ENCODE measurements at places on chromosomes 7 and 10.
A peak's percentile ranks its signal among the peaks of the same experiment; 100 is the strongest.

DNA sequence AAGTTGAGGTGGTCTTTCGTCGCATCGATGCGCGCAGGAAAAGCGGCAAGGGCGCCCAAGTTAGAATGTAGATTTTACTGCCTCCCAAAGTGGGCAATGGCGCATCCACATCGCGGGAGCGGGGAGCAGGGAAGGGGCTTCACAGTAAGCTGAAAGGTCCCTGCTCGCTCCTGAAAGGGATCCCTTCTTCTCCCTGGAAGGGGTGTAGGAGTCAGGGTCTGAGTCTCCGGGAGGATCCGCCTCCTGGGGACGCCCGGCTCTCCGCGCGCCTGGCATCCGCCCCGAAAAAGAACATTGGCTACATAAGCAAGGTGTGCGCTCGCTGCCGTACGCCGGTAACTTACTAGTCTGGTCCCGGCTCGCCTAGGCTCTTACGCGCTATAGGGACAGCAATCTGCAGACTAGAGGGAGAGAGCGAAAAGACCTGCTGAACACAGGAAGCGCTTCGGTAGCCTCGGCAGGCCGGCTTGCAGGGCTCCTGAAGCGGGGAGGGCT lies 804 bp downstream of the UNC5B start:
- DNase-seq: no peak

GRCh38 chr7:105932835-105933477 lies 30.1 kb upstream of the CDHR3 start:
- DNase-seq: no peak

GRCh38 chr7:16822029-16822428 lies 17.2 kb upstream of the AGR2 start:
- DNase-seq: no peak

DNA sequence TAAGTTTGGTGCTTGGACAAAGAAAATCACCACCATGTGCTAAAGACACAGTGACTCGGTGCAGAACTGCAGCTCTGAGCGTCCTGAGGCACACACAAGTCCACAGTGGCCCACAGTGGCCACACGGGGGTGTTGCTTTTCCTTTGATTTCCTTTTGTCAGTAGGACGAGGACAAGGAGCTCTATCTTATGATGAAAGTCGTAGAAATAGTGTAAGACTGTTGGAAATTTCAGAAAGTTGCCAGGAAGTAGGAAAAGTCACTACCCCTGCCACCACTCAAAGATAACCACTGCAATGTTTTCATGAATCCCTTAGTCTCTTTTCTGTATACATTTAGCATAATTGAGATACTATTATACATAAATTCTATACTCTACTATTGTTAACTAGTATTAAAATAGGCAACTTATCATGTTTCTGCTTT lies 146.0 kb downstream of the TNS3 start:
- no peak for DNase-seq

GRCh38 chr7:78473021-78473420 lies 674.4 kb downstream of the PHTF2 start:
- no peak for DNase-seq

GRCh38 chr7:51847461-51848134 lies 531.0 kb upstream of the COBL start:
- no peak for DNase-seq

DNA sequence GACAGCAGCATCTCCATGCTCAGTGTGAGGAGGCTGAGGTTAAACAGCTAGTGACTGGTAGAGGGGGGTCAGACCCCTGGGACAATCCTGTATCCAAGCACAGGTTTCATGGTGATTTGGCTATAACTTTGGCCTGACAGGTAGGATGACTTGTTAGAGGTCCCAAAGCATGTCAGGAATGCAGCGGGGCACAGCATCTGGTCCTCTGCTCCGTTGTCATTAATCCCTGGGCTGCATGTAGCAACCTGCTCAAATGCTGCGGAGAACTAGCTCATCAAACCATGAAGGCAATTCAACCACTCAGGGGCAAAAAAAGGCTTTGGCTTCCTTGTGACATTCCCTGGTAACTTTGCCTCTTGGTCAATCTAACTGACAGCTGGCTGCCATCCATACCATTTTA lies 26.8 kb downstream of the WNT2 start:
- DNase-seq: no peak

- DNase-seq: no peak
Measured at GRCh38 chr7:110973196-110973990, 117.5 kb upstream of the LRRN3 start.

- no peak for DNase-seq
Measured at GRCh38 chr10:98400482-98400881, 14.5 kb downstream of the PYROXD2 start.

GRCh38 chr7:7054252-7054830 lies 128.0 kb upstream of the C1GALT1 start:
- DNase-seq: no peak

DNA sequence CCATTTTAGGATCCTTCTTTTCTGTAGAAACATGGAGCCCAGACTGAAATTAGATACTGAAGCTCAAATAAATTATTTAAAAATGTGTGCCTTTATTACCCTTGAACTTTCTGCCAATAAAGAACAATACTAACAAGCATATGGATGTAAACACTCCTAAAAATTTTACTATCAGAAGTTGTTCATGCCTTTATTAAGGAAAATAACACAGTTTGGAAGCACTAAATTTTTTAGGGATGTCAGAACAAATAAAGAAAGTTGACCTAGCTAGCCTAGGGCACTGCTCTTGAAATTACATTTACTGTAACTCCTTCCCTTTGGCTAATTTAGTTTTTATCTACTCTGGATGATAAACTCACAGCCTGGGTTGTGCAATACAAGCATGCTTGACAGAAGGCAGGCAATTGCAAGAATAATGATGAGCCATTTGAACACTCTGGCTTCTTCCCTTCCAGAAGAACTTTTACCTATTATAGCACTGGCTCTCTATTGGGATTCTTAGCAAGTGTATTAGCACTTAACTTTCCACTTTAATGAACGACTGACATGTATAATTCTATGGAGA lies 351.7 kb upstream of the C7orf33 start:
- no peak for DNase-seq

GRCh38 chr7:138935465-138936011 lies 45.7 kb downstream of the KIAA1549 start:
- DNase-seq: no peak

DNA sequence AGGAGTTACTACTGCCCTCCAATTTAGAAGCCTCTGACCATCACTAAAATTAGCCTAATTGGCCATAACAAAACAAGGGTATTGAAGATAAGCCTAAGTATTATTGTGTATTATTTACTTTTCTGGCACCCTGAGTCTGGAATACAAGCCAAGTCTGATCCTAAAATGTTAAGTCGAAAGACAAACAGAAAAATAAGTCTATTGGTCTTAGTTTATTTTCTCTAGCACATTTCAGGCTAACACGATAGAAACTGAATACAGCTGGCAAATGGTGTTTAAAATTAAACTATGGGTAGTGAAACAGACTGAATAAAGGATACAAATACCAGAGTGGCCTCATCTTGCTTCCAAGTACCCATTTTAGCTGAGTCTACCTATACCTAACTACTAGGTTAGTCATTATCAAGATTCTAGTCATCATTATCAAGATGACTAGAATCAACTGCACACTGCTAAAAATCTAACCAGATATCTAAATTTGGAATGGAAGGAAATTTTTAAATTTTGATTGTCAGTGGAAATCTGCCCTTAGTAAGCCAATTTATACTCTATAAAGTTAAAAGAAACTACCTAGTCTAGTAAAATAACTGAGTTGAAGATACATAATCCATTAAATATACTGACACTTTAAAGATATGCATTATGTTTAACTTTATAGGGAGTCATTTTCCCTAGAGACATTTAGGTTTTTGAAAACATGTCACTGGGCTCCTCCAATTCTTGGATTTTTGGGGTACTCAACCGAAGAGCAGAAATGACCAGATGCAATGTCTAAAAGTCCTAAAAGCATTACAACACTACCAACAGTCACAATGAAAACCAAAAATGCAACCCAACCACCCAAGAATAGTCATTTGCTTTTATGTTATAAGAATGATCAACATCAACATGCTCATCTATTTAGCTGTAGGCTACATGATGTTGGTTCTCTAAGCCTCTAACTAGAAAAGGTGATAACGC lies 80.9 kb downstream of the NT5C2 start:
- no peak for DNase-seq

GRCh38 chr7:1065585-1066241 lies 21.4 kb downstream of the GPR146 start:
- DNase-seq: no peak

DNA sequence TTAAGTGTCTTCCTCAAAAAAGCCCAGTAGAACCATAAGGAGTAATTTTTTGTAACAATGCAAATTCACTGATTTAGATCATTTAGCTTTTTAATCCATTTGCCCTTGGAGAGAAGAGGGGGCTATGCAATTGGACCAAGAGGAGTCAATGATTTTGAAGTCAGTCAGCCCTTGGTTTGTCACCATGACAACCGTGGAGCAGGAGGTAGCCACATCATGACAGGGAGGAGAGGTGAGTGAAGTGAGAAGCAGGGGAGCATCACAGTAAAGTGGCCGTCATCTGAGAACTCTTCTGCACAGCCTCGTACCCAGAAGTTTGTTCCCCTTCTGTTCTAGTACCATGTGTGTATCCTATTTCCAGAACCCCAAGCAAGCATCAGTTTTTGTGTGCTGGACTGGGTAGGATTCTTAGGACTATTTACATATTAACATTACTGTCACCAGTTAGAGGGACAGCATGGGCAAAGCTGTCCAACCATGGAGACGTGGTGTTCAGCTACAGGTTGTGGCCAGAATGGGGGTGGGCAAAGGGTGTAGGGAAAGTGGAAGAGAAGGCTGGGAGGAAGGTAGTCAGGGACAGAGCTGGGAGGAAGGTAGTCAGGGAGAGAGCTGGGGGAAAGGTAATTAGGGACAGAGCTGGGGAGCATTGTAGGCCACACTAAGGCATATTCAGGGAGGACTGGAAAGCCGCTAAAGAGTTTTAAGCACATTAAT lies 13.1 kb downstream of the UBE3C start:
- DNase-seq: no peak

GRCh38 chr7:39299695-39300094 lies 266.5 kb upstream of the YAE1 start:
- no peak for DNase-seq

DNA sequence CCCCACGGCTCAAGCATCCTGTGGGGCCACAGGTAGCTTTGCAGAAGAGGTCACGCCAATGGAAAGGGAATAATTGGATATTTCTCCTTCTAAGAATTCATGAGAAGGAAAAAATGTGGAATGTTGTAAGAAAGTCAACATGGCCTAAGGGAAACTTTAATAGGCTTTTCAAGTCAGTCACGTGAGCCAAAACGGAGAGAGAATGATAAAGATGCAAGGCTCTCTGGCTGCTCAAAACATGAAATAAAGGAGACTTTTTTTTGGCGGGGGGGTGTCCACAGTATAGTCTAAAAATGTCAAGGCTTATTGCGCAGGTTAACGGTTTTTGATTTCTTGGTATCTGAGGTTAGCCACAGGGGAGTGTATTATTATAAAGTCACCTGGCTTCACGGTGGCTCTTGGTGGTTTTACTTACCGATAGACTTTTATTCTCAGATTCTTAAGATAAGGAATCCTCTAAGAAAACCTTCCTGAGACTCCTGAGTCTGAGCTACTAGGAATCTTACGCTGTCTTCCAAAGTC lies 148.1 kb downstream of the ARHGAP21 start:
- no peak for DNase-seq

- no peak for DNase-seq
Measured at GRCh38 chr10:64409349-64409748, 888.1 kb downstream of the REEP3 start.

- DNase-seq: no peak
Measured at GRCh38 chr10:24963521-24964041, 11.2 kb upstream of the PRTFDC1 start.

DNA sequence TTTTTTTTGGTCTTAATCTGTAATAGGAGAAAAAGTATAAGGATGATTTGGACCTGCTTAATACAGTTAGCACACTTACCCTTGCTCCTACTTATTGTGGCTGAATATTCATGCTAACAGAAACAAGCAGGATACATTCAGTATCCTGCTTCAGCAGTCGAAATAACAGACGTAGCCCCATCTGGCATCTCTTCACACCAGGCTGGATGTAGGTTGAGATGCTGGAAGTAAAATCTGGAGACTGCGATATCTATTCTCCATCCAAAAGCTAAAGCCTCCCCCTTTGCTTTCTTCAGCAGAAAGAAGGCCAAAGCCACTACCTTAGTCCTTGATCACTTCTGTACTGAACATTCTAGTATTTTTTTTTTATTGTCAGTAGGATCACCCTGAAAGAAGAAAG lies 537.4 kb downstream of the AUTS2 start:
- DNase-seq: no peak

- peak; percentile 33 for DNase-seq
Measured at GRCh38 chr10:88553116-88553752, 29.9 kb downstream of the RNLS start.

- DNase-seq: no peak
Measured at GRCh38 chr10:111646021-111646420, 537.5 kb downstream of the GPAM start.

GRCh38 chr7:129914536-129915272 lies 38.1 kb downstream of the UBE2H start:
- no peak for DNase-seq

GRCh38 chr10:12340937-12341336 lies 8.4 kb upstream of the CAMK1D start:
- DNase-seq: no peak

GRCh38 chr10:104330168-104331110 lies 7.8 kb downstream of the ITPRIP start:
- DNase-seq: no peak

- no peak for DNase-seq
Measured at GRCh38 chr10:123635131-123635530, 31.0 kb upstream of the GPR26 start.

- peak; percentile 36 for DNase-seq
Measured at GRCh38 chr7:81128011-81128410, 209.2 kb upstream of the SEMA3C start.

DNA sequence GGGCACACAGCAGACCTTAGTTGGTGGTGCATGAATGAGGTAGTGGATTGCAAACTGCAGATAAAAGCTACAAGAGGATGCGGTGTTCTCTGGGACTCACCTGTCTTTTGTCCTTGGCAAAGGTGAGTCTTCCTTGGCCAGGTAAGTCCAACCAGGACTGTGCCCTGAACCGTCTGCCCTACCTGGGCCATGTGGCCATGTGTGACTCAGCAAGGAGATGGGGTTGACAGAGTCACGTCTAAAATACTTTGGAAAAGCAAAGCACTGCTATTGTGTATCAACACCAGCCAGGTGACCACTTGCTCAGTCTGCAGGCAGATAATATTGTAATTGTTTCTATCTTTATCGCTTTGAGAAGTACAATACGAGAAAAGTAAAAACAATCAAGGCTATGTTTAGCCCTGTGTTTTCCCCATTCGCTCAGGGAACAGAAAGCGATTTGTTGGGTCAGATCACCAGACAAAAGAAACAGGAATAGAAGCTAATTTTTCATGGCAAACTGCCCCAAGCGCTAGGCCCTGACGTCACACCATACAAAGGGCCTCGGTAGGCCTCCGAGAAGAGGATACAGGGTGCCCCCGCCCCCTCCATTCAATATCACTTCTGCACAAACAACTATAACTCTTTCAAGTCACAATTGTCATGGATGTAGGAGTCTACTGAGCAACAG lies 57.3 kb downstream of the FAM53B start:
- DNase-seq: no peak

- no peak for DNase-seq
Measured at GRCh38 chr10:78909221-78909620, 159.5 kb upstream of the ZMIZ1 start.
